ENCODE measurements at places on chromosomes 4 and X. TPM values are rescaled to one million over a fixed set of nuclear protein-coding genes. Genes with fewer than 3 reads are reported as not detected.

Gene ERCC6L
- total RNA-seq, result 0.30 TPM

DNA sequence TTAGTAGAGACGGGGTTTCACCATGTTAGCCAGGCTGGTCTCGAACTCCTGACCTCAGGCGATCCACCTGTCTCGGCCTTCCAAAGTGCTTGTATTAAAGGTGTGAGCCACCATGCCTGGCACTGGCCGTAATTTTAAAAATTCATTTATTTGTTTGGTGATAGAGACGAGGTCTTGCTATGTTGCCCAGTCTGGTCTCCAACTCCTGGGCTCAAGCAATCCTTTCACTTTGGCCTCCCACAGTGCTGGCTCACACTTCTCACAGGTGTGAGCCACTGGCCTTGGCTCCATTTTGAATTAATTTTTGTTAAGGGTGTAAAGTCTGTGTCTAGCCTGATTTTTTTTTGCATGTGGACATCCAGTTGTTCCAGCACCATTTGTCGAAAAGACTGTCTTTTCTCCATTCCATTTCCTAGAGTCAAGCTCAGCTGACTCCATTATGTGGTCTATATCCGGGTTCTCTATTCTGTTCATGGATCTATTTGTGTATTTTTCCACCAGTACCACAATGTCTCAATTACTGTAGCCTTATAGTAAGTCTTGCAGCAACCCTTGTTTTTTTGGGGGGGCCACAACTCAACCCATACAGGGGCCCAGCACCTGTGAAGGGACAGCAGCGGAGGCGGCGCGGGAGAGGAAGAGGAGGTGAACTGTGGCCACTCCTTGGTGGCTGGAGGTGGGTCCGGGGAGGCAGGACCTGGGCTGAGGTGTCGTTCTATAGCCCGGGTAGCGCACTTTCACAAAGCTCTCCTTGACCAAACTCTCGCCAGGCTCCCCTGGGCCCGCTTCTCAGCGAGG, 1.5 kb upstream of the NSD2 start:
- peaks cover 21% of the 10 kb centered on the region for H3K4me1 ChIP-seq
- no peak for DNase-seq
- peak overlapping the region; percentile 89 for H3K4me3 ChIP-seq
- H3K36me3 ChIP-seq, result no peaks in the 10 kb centered on the region
- H3K27me3 ChIP-seq, result no peaks in the 10 kb centered on the region

- no peak overlapping the region for H3K27ac ChIP-seq
- no peak for DNase-seq
- H3K27me3 ChIP-seq, result no peaks in the 10 kb centered on the region
- no peaks in the 10 kb centered on the region for H3K36me3 ChIP-seq
- H3K4me1 ChIP-seq, result no peaks in the 10 kb centered on the region
- H3K4me3 ChIP-seq, result no peak overlapping the region
Measured at GRCh38 chr4:19829101-19829500, 422.6 kb upstream of the SLIT2 start.

GRCh38 chr4:139754938-139755337, 89.3 kb downstream of the MGST2 start:
- no peaks in the 10 kb centered on the region for H3K4me1 ChIP-seq
- H3K27me3 ChIP-seq, result no peaks in the 10 kb centered on the region
- H3K27ac ChIP-seq, result no peak overlapping the region
- DNase-seq, result no peak
- no peaks in the 10 kb centered on the region for H3K36me3 ChIP-seq
